ENCODE measurements at places on chromosomes 5 and 9. TPM values are rescaled to one million over a fixed set of nuclear protein-coding genes. Genes with fewer than 3 reads are reported as not detected.
A peak's percentile ranks its signal among the peaks of the same experiment; 100 is the strongest.

GRCh38 chr9:95137587-95138145 lies 179.8 kb downstream of the FANCC start:
- no peak for DNase-seq

GRCh38 chr9:134333874-134334581 lies 7.8 kb downstream of the RXRA start:
- DNase-seq: peak; percentile 57

GRCh38 chr9:113675475-113675941 lies 200.6 kb upstream of the ZNF618 start:
- DNase-seq: no peak

GRCh38 chr9:73151653-73152542 lies at the start of gene ANXA1:
ANXA1 (plus strand) TSS chr9:73151865; CDS start chr9:73158536, 6,671 bp downstream.
- peak; percentile 40 for DNase-seq

DNA sequence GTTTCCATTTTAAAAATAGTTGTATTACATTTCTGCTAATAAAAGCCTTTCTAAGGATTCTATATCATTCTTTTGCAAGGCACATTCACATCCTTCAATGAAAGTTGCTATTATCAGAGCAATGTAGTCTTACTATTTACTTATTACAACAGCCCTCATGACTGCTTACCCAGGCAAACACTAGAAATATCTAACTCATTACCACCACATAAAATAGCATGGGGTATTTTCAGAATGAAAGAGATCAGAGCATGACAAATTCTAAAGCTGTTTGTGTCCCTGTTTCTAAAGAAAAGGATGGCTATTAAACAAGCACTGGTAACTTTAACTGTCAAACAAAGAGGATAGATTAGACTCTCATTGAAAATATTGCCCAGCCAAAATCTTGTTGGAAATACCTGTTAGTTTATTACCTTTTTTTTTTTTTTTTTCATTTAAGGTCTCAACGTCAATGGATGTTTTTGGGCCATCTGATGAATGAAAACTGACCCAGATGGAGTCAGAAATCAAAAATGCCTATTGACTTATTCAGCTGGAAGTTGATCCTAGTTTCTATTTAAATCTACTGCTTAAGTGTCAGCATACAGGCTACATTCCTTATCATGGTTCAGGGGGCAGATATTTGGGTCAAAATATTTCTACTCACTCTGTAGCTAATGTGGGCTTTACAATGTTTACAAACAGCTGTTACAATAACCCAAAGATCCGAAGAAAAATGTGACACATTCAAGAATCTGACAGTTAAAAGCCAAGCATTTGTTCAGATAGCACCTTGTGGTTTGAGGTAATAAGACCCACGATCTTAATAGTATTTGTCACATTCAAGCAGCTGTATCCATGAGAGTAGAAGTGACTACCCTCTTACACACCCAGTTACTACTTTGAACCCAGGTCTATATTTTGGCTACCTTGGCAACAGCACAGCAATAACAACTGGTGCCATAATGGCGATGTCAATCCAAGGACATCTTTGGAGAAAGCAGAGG lies 554.8 kb upstream of the MEF2C start:
- no peak for DNase-seq

DNA sequence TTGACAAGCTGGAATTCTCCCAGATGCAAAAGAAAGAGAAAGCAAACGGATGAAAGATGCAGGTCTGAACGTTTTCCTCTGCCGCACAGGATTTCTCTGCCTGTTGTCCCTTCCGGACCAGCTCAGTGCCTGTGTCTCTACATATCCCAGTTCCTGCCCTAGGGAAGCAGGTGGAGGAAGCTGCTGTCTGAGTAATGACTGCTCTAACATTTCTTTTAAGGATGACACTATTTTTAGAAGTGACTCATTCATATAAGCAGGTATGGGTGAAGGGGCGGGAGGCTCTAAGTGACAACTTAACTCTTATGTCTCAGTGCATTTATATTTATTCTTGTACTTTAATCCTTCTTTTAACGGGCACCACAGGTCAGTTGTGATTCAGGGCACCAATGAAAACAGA lies 128.8 kb downstream of the SLC24A2 start:
- no peak for DNase-seq

DNA sequence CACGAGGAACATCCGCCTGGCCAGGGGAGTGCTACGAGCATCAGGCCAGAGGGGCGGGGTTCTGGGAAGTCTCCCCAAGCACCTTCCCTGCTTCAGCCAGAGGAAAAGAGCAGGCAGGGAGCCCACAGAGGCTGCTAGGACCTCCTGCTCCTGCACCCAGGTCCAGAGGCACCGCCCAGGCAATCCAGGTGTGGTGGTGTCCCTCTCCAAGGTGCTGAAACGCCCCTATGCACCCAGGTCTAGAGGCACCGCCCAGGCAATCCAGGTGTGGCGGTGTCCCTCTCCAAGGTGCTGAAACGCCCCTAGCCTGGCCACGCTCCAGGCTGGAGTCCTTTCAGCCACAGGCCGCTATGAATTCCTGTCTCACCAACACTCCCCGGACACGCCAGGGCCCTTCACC lies 10.7 kb upstream of the UBAC1 start:
- peak; percentile 85 for DNase-seq

Gene F2RL2
- polyA plus RNA-seq: not detected

Gene LRRTM2
- polyA plus RNA-seq: not detected

All from small intestine (tissue), 16 donors.